Smooth muscle cell of trachea (primary cell): ENCODE measurements at places on chromosomes 5 and 9. TPM values are rescaled to one million over a fixed set of nuclear protein-coding genes. Genes with fewer than 3 reads are reported as not detected.

The ANKRD20A1 gene
- 0.73 TPM in 1 of 2 replicates, not detected in the other for total RNA-seq

The SERINC5 gene
- 12.2 and 14.1 TPM in 2 replicates for total RNA-seq

The CA9 gene
- total RNA-seq: 2.3 and 5.8 TPM in 2 replicates

The SLC22A4 gene
- 2.2 and 3.0 TPM in 2 replicates for total RNA-seq

The NTNG2 gene
- total RNA-seq: 2.0 and 4.8 TPM in 2 replicates

The STARD4 gene
- 52.3 and 93.4 TPM in 2 replicates for total RNA-seq

The GRM6 gene
- not detected in 2 replicates for total RNA-seq

The PCDH12 gene
- 0.15 and 0.17 TPM in 2 replicates for total RNA-seq

The SMIM33 gene
- total RNA-seq: not detected in 2 replicates

The FAM151B gene
- total RNA-seq: 3.8 and 5.0 TPM in 2 replicates

The ANKRD34B gene
- total RNA-seq: not detected in 2 replicates
